Stimulated activated CD4-positive, alpha-beta T cell treated with anti-CD3 and anti-CD28 coated beads, Interleukin-1b, Interleukin-23, amount 100 ng/mL, for 1 hour (primary cell): ENCODE measurements at places on chromosomes 16 and 17.

DNA sequence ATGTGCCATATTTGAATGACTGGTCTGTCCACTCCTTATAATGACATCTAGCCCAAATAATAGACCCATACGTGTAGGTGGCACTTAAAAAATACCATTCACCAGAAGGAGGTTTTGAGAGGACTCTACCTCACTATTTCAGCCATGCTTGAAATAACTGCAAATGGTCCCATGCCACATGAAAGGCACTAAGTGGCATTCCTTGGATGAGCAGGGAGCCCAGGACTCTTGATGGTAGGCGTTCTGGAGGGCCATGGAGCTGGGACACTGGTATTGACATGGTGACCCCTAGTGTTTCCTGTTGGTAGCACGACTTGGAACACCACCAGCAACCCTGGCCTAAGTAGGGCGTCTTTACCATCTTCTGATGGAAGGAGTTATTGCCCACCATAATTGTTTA lies 148.7 kb upstream of the ZFHX3 start:
- no peak for DNase-seq

DNA sequence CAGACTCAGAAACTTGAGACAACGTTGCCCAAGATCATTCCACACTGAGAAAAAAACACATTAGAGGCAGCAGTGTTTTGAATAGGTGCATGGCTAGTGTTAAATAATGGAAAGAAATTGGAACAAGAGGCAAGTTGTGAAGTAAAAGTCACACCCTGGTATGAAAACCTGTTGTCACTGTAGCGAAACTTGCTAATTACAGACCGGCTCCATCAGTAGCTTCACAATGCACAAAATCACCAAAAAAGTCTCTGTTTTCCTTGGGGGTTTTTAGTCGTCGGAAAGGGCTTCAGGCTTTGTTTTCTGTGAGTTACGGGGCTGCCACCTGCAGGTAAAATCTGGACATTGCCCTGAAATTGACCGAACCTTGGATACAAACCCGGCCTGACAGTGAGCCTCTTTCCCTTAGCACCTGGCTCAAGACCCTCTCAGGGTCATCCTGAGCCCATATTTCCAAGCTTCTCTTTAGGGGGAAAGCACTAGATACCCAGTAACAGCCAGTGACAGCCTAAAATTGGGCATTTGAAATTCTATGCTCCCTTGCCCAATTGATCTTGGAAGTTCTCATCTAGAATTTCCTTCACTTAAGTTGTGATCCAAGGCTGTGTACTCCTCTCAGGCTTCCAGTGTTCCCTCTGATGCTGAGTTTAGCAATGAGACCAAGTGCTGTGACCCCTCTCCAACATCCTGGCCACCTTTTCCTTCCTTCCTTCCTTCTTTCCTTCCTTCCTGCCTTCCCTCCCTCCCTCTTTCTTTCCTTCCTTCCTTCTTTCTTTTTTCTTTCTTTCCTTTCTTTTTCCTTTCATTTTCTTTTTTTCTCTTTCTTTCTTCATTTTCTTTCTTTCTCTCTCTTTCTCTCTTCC lies 7.2 kb upstream of the GRB2 start:
- DNase-seq = peak; percentile 51

DNA sequence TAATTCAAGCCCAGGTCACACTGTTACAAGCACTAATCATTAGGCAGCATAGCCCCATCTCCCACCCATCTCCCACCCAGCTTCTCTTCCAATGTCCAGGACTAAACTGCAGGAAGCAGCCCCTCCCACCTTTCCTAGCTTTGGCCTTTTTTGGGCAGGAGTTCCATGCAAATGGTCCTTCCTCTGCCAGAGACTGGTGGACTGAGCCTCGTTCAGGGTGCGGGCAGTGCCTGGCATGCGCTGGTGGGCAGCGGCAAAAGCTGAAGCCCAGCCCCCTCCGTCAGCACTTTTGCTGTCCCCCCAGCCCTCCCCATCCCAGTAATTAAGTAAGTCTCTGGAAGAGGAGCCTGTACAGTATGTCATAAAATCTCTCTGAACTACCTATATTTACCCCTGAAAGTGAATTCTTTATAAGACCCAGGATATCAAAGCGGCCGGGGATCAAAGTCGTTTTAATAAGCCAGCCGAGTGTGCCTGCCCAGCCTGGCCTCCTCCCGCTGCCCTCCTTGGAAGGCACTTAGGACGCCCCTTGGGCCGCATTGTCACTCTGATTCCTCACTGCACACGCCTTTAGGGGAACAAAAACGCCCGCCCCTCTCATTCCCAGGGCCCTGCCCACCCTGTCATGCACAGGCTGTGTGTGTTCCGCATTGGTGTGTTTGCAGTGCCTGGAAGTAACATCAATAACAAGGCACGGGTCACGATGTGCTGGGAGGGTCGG lies 109.9 kb downstream of the IRX5 start:
- DNase-seq = no peak

- DNase-seq = no peak
Measured at GRCh38 chr17:40244255-40244654, 25.2 kb downstream of the WIPF2 start.

GRCh38 chr17:75407655-75408352 lies 2.3 kb upstream of the GRB2 start:
- no peak for DNase-seq

GRCh38 chr16:48210747-48211146 lies 33.4 kb upstream of the LONP2 start:
- DNase-seq = no peak

DNA sequence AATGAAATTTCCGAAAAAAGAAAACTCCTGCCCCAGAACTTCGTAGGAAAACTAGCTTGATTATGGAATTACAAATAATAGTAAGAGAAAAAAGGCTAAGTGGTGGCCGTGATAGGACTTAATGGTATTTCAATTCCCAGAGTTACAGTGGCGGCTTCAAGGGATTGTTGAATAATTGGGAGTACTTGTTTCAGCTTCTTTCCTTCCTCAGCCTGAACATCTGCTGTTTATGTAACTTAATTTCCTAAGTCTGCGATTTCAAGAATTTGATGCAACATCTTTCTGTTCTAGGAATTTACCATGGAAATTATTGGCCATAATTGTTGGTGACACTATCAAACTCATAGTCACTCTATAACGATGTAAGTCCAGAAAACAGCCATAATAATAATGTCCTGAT lies 684 bp upstream of the APPBP2 start:
- DNase-seq = no peak

- no peak for DNase-seq
Measured at GRCh38 chr17:32960815-32961214, 30.8 kb upstream of the SPACA3 start.

GRCh38 chr17:75616521-75617122 lies 16.6 kb upstream of the SMIM5 start:
- DNase-seq = no peak

DNA sequence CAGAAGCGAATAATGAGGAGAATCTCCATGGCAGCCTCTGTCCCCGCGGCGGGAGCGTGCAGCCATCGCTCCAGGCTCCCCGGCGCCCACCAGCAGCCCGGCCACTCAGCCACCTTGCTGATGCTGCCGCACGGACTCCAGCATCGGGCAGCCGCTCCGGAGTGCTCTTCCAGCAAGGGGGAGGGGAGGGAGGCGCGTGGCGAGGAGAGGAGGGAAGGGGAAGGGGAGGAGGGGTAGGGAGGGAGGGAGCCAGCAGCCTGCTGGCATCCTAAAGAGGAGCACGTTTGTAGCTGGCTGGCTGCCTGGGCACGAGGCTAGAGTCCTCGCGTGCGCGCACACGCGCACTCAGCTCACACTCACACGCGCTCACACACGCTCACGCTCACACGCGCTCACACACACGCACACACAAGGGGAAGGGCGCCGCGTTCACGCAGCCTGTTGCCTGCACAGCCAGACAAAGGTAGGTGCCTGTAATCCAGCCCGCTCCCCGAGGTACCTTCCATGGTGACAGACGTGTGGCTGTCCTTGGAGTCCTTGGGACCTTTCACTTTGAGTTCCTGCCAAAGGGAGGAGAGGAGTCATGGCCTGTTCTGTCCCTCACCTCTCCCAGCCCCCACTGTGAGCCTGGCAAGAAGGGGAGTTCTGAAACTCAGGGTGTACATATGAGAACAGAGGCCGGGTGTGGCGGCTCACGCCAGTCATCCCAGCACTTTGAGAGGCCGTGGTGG lies 82.1 kb downstream of the TIMM22 start:
- no peak for DNase-seq

- no peak for DNase-seq
Measured at GRCh38 chr16:83803811-83804210, 4.0 kb upstream of the HSBP1 start.

DNA sequence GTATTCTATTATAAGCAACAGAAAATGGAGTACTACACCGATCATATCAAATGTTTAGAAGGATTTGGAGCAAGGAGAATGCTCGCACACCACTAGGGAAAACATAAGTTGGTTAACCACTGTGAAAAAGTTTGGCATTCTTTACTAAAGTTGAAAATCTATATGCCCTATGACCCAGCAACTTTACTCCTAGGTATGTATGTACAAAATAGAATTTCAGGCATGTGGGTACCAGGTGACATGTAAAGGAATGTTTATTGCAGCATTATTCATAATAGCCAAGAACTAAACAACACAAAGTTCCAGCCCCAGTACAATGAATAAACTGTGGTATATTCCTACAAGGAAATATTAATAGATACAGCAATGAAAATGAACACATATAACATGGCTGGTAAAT lies 5.8 kb upstream of the HBZ start:
- no peak for DNase-seq

- no peak for DNase-seq
Measured at GRCh38 chr17:40696651-40697072, 6.9 kb downstream of the KRT24 start.

- DNase-seq = no peak
Measured at GRCh38 chr16:54930005-54930868, at the start of gene IRX5. Gene IRX5, plus strand, starts transcription at chr16:54930865. Its CDS starts 334 bp downstream, at chr16:54931199.

- DNase-seq = no peak
Measured at GRCh38 chr16:82042144-82042543, 7.1 kb downstream of the HSD17B2 start.

- DNase-seq = no peak
Measured at GRCh38 chr16:8548166-8548565, 42.1 kb downstream of the TMEM114 start.

DNA sequence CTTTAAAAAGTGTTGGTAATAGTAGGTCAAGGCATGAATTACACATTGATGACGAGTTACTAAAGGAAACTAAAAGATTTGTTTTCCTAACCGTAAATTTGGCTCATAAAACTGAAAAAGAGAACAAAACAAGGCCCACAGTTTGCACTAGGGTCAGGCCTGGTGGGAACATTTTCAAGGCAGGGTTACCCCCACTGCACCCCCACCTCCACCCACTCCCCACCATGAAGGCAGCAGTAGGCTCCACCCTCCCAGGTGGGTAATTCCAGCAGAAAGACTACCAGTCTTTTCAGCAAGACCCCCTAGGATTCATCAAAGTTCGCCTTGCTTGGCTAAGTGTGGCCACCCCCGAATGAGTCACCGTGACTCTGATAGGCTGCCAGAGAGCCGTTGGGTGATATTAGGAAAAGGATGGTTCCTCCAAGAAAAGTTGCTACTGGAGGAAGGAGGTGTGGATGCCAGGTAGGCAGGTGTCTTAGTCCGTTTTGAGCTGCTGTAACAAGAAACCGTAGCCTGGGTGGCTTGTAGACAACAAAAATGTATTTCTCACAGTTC lies 8.6 kb downstream of the DNAAF1 start:
- no peak for DNase-seq

DNA sequence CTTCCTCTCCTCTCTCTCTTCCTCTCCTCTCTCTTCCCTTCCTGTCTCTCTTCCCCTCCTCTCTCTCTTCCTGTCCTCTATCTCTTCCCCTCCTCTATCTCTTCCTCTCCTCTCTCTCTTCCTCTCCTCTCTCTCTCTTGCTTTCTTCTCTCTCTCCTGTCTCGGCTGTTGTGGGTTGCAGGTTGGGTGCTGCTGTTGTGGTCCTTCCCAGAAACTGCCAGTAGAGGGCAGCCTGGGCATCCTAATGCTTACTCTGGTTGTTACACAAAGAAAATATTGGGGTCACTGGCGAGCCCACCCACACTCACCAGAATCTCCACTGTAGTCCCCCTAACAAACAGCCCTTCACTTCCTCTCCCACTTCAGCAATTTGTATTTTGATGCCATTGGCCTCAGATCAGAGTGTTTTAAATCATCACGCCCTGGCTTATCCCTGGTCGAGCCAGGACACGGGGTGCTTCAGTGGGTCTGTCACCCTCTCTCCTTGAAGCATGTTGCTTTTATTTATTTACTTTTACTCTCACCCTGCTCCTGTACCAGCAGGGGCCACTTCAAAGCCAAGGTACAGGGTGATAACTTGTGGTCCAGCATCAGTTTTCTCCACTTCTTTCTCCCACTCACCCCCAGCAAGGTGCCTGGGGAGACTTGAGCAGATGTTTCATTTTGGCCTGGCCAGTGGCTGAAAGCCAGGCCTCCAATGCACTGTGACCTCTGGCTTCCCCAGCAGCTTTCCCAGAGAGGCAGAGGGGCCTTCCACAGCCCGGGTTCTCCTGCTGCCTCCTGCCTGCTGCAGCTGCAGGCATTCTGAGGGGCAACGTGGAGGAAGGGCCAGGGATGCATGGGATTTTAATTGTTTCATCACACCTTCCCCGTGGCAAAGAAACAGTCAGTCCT lies 4.7 kb upstream of the MMP15 start:
- DNase-seq = no peak

DNA sequence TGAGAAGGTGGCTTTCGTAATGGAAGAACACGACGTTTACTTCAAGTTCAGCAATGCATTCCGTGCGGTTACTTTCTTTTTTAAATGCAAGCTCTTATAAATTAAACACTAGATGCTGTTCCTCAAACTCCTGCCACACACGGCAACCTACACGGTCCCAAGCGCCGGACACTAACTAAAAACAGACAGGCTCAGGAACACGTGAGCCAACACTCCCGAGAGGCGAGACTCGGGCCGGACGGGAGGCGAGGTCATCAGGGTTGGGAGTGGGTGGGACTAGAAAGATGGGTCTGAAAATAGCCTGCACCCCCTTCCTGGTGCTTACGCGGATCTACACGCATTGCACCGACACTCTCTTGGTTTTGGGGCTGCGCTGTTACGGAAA lies 6.4 kb downstream of the CLCN7 start:
- no peak for DNase-seq

DNA sequence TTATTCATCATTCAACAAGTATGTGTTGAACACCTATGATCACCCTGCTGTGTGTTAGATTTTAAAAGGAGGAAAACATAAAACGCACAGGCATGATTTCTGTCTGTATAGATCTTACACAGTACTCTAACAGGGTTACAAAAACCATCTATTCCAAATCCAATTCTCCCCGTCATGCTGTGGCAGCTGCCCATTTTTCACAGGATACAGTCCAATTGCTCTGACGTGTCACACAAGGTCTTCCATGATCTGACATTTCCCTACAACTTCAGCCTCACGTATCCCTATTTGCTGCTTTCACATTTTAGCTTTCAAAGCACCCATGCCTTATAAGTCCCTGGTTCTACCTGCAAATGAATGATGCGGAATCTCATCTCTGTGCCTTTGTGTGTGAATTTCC lies 67.0 kb upstream of the CNTNAP4 start:
- DNase-seq = no peak

DNA sequence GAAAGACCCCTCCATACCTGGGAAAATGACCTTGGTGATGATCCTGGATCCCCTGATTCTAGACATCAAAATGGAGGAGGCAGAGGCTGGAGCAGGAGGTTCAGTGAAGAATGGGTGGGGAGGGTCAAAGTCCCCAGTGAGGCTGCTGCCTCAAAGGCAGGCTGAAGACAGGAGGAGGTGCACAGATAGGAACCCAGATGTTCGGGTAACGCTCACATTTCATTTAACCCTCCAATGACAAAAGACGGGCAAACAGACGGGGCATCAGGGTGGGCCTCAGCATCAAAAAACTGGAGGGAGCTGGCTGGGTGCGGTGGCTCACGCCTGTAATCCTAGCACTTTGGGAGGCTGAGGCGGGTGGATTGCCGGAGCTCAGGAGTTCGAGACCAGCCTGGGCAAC lies at the start of gene ANKRD40CL:
Gene ANKRD40CL, minus strand, starts transcription at position 73 of the 400 bp plus-strand sequence. CDS start 605 bp downstream, outside the sequence.
- no peak for DNase-seq

GRCh38 chr17:6107791-6108190 lies 37.6 kb downstream of the WSCD1 start:
- DNase-seq = no peak
